GM12878 (cell line): ENCODE measurements at places on chromosomes 5 and 9.
A peak's percentile ranks its signal among the peaks of the same experiment; 100 is the strongest.

DNA sequence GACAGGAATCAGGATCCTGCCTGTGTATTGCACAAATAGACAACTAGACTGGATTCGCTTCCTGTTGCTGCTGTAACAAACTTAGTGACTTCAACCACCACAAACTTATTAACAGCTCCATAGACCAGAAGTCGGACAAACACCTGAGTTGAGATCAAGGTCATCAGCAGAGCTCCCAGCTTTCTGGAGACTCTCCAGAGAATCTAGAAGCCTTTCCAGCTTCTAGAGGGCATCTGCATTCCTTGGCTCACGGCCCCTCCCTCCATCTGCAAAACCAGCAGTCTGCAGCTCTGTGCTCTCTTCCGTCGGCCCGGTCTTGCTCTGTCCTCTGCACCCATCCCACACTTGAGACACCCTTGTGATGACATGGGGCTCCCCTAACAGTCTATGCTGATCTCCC is 99.1 kb downstream of the KCNT1 start:
- DNase-seq: no peak

GRCh38 chr9:4297786-4298254 is 2.0 kb downstream of the GLIS3 start:
- DNase-seq: no peak

- no peak for DNase-seq
These were observed 35.5 kb downstream of the GADD45G start for GRCh38 chr9:89640361-89640760.

DNA sequence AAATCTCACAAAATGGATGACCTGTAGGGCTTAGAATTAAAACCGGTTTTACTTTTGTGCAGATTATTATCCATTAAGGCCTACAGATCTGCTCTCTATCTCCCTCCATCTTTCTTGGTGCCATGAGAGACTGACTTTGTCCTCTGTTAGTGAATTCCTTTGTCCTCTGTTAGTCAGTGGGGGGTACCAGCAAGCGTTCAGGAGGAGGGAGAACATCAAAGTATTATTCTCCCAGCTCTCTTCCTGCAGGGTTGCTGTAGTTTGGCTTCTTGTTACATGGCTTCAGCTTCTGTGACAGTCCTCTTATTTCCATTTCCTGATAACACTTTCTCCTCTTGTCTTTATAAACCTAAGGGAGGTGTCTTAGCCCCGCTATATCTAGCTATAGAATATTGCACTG is 850.5 kb upstream of the SEMA6A start:
- DNase-seq: no peak

GRCh38 chr5:149804478-149805450 is 74.7 kb downstream of the PPARGC1B start:
- DNase-seq: peak; percentile 92

DNA sequence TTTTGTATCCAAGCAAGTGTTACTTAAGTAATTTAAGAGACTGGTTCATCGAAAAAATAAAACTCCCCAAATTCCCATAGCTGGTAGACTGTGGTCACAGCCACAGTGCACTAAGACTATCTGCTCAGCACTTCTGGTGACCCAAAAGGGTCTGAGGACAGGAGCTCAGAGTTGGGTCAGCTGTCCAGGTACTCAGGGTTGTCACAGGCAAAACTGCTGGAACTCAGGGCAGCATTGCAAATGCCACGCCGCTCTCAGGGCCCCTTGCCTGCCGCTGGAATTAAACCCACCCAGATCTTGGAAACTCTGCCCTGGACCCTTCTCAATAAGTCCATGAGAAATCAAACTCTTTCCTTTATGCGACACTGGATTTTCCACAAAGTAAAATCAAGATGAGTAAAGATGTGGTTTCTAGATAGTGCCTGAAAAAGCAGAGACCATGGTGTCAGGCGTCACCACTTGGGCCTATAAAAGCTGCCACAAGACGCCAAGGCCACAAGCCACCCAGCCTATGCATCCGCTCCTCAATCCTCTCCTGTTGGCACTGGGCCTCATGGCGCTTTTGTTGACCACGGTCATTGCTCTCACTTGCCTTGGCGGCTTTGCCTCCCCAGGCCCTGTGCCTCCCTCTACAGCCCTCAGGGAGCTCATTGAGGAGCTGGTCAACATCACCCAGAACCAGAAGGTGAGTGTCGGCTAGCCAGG is at the start of gene IL13:
Gene IL13, plus strand, starts transcription at position 498 of the 705 bp plus-strand sequence. Its CDS starts 14 bp downstream, at position 512.
- no peak for DNase-seq

DNA sequence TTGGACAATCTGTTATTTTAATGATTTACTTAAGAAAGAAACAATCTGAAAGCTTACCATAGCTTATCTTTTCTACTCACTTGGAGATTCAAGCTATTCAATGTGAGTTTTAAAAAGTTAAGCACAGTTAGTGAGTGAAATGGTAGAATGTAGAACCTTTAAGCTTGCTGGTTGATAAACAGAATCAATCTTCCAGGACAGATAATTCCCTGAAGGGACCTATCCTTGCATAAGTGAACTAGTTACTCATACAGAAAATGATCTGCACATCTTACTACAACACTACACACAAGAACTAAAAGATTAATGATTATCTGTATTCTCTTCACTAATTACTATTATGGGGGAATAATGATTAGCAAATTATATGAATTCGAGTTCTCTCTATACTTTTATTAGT is 165.6 kb downstream of the PALM2AKAP2 start:
- no peak for DNase-seq

DNA sequence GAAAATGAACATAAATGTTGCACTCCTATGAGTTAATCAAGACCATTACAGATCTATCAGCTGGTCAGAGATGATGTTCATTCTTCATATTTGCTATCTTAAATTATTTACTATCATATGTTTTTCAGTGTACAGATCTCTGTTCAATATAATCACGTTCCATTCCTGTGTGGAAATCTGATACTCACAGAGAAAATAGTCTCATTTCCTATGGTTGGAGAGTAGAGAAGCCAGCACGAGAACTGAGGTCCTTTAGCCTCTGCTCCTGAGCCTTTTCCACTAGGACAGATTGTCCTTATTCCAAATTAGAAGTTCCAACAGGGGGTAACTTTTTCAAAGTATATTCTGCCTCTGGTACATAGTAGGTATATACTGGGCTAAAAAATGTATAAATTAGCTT is 29.2 kb downstream of the UGCG start:
- DNase-seq: no peak

DNA sequence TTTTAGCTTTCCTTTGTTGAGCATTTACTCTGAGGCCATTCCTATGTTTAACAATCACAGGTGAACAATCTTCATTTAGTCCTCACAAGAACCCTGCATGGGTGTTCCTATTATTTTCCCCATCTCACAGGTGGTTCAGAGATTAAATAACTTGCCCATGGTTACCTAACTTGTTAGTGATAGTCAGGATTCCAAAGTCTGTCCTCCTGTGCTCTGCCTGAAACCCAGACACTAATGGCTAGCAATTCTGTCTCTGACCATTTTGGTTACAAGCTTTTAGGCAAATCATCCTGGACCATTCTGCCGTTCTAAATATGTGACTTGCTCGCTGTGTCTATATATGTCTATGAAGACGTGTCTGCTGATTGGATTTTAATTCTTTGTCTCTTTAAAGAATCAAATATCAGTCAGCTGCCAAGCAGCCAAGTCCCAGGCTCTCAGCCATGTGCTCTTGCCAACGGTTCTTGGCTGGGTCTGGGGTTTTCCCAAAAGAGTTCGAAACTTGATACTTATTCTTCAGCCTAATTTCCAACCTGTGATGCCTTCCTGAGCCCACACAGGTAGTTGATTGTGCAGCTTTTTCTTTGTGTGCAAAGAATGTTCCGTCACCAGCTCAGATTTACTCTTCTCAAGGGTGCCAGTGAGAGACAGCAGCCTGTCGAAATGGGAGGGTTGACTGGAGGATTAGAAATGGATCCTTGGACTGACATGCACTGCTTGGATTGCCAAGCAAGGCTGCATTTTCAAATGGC is 121.7 kb downstream of the NREP start:
- no peak for DNase-seq

- DNase-seq: no peak
These were observed 197.7 kb downstream of the PLK2 start for GRCh38 chr5:58262226-58262625.

DNA sequence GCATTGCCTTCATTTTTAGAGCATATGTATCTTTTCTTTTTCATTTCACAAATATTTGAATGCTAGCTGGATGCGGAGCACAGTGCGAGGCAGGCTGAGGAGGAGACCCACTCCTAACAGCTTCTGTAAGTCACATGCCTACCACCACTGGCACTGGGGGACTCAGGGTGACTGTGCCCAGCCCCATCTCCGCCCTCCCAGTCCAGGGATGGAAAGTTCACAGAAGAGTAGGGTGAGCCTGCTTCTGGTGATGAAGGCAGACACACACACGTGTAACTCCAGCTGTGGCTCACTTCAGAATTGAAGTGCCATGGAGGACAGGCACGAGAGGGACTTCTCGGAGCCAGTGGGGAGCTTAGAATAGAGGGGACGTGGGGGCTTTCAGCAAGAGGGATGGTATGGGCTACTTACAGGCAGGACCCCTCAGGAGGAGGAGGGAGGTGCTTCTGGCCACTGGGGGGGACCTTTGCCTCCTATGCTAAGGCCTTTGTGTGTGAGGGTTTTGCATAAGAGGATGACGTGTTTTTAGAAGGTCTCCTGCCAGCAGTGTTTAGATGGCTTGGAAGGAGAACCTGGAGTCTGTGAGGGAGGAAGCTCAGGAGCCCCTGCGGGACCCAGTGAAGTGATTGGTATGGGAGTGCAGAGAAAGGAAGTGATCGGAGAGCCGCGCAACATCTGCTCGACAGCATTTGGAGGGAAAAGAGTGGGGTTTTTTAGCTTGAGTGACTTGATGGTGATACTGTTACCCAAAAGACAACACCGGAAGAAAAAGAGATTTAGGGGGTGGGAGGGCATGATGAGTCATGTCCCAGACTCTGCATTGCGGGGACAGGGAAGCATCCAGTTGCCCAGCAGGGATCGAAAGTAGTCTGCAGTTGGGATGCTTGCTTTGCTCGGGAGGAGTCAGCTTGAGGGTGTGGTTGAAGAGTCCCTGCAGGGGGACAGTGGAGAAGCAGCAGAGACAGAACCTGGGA is 163.5 kb upstream of the OTULINL start:
- no peak for DNase-seq

DNA sequence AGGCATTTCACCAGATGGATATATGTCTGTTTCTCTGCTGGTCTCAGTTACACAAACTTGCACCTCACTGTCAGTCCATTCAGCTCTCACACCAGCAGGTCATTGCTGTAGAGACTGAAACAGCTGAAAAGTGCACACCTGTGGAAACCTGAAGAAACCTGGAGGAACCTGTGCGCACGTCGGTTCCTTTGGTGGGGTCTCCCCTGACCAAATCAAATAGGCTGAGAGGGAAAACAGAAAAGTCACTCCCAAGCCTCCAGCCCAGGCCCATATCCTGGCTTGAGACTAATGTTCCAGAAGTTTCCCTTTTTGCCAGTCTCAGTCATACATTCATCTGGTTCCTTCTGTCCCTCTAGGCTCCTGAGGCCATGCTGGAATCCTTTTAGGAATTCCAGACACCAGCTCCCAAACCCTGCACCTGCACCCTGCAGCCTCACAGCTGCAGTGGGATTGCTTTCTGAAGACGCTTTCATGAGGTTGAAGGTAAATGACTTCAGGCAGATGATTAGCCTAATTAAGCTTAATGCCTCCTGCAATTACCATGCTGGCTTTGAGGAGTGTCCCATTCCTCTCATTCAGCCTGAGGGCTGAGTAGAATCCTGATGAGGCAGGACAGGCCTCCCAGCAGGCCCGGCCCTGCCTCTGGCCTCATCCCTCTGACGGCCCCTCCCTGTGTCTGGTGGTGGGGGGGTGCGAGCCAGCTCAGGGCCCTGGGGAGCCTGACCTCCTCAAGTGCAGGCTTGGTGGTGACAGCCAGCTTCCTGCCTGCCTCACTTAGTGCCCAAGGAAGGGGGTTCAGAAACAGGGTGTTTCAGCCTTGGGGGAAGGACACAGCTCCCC is 24.3 kb upstream of the CXCL14 start:
- DNase-seq: no peak

GRCh38 chr9:35355939-35356338 is 134.0 kb upstream of the RUSC2 start:
- DNase-seq: no peak

- no peak for DNase-seq
These were observed 36.8 kb upstream of the SEMA4D start for GRCh38 chr9:89534515-89535287.

DNA sequence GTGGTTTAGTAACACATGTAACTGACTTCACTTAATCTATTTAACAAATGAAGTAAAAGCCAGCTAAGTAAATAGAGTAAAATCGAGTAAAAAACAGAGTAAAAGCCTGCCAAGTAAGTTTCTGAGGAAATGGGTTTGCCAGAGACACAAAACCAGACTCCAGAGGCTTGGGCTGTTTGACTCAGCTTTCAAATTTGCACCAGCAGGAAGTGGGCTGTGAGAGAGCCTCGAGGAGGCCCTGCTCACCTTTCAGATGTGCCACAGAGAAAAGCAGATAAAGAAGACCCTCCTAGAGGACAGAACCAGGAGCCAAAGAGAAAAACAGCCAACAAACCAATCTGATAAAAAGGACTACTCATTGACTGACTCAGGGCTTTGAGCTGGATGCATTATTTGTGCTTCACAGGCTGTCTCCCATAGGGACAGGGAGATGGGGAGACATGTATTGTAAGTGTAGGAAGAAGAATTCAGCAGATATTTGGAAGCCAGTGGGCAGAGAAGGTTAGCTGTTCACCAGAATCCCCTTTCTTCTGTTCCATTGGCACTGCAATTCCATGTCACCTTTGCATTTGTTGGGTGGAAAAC is 14.4 kb upstream of the AMACR start:
- no peak for DNase-seq
